ENCODE measurements at places on chromosomes 16 and 17.

- no peak for DNase-seq
These were observed 249.6 kb upstream of the TNRC6C start for GRCh38 chr17:77708936-77709335.

- no peak for DNase-seq
These were observed 42.4 kb upstream of the AKTIP start for GRCh38 chr16:53545433-53545832.

DNA sequence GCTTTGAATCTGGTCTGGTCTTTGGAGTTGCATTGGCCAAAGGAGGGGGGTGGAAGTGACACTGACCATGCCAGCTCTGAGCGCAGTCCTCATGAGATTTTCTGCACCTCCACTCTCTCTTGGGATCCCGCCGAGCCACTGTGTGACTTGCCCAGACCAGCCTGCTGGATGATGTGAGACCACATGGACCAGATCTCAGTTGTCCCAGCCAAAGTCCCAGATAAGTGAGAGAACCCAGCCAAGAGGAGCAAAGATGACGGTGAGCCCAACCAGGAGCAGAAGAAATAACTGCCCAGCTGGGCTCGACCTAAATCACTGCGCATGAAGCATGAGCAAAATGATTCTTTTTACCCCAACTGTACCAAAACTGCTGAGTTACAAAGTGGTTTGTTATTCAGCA is 96.5 kb upstream of the ERCC4 start:
- DNase-seq = no peak

DNA sequence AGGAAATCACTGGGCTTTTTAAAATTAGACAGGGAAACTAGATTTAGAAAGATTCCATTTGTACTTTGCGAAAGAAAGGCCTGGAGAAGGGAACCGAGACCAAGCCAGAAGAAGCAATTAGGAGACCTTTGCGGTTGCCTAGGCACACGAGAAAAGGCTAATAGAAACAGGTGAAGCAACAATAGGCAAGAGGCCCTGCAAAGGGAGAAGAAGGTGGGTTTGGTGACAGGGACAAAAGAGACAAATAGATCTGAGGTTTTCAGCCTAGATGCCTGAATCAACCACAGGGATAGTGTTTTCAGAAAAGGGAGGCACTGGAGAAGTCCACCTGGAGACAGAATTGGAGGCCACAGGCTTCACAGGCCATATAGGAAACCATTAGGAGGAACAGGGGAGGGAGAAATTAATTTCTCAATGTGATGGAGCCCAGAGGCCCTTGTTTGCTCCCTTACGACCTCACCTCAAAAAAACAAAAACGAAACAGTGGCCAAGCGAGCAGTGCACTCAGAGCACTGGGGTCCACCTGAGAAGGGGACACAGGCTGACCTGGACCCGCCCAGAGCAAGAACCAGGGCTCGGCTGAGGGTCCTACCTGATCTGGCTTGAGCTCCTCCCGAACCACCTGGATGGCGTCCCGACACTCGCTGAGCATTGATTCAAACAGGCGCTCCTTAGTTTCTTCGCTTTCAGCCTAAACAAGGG is 22.3 kb downstream of the SRP68 start:
- DNase-seq = no peak

GRCh38 chr17:38560503-38561318 is 45.0 kb downstream of the SRCIN1 start:
- DNase-seq = no peak

GRCh38 chr17:14776791-14777190 is 475.9 kb downstream of the HS3ST3B1 start:
- DNase-seq = no peak

- no peak for DNase-seq
These were observed 12.4 kb downstream of the CMTR2 start for GRCh38 chr16:71276589-71277334.

DNA sequence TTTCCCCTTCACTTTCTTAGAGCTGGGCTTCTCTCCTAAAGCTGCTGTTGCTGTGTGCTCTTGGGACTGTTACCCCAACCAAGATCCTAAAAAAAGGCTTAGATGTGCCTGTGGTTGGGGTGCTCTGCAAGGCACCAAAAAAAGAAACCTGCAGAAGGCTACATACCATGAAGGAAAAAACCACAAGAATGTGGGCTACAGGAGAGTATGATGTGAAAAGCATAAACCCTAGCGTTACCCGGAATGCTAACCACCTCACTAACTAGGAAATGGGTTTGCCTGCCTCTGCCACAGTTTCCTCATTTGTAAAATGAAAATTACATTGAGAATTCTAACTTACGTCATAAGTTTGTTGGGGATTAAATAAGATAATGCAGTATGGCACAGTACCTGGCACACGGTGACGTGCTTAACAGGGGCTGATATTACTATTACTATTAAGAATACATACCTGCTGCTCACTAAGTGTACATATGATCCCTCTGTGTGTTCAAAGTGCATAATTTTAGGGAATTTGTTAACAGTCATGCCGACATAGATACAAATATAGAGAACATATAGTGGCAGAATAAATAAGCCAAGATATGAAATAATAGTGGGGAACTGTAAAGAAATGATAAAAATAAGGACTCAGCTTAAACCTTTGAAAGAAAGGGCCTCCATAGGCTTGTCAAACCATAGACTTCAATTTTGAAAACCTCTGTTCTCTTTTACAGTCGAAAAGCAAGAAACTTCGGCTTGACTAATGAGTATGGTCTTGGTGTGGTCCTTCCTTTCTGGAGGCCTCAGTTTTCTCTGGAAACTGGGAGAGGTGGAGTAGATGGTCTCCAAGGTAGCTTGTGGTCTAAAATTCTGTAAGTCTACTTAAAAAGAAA is 177.8 kb upstream of the TBX2 start:
- no peak for DNase-seq

GRCh38 chr17:45722161-45722560 is 62.0 kb upstream of the CRHR1 start:
- no peak for DNase-seq

GRCh38 chr17:11514565-11514964 is 83.7 kb upstream of the DNAH9 start:
- no peak for DNase-seq

GRCh38 chr17:17890773-17891759 is 54.3 kb upstream of the SREBF1 start:
- DNase-seq = no peak

- DNase-seq = no peak
These were observed 302.9 kb downstream of the SOX9 start for GRCh38 chr17:72423718-72424117.

GRCh38 chr16:648071-648780 is 939 bp upstream of the WDR90 start:
- DNase-seq = no peak

- no peak for DNase-seq
These were observed 6.1 kb upstream of the G6PC1 start for GRCh38 chr17:42894283-42895184.

DNA sequence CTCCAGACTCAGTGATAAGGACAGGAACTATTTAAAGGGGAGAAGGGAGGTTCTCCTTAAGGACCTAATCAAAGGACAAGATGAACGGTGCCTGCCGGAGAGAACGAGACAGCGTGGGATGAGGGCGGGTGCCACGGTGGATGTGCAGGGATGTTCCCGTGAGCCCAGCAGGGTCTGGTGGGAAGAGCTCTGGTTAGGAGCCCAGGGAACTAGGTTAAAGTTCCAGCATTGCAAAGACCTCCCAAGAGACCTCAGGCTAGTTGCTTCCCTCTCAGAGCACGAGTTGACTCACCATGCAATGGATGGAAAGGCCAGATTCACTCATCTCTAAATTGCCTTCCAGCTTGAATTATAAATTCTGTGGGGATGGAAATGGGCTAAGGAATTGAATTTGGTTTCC is 14.7 kb downstream of the CCR7 start:
- DNase-seq = no peak

DNA sequence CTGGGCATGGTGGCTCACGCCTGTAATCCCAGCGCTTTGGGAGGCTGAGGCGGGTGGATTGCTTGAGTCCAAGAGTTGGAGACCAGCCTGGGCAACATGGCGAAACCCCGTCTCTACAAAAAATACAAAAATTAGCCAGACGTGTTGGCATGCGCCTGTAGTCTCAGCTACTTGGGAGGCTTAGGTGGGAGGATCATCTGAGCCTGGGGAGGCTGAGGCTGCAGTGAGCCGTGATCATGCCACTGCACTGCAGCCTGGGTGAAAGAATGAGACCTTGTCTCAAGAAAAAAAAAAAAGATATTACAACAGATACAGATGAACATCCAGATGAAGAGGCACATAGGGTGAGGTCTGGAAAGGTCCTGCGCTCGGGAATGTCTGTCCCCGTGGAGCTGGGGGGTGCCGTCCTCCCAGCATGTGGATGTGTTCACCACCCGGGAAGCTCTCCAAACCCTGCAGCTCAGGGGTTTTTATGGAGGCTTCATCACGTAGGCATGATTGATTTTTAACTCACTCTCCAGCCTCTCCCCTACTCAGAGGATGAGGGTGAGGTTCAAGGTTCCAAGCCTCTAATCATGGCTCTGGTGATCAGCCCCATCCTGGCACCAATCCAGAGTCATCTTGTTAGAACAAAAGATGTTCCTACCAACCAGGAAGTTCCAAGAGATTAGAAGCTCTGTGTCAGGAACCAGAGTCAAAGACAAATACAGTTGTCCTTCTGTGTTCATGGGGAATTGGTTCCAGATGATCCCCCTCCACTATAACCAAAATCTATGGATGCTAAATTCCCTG is 85.0 kb upstream of the DNAJA2 start:
- DNase-seq = no peak

- DNase-seq = no peak
These were observed 36.4 kb downstream of the EFCAB5 start for GRCh38 chr17:29977836-29978235.

DNA sequence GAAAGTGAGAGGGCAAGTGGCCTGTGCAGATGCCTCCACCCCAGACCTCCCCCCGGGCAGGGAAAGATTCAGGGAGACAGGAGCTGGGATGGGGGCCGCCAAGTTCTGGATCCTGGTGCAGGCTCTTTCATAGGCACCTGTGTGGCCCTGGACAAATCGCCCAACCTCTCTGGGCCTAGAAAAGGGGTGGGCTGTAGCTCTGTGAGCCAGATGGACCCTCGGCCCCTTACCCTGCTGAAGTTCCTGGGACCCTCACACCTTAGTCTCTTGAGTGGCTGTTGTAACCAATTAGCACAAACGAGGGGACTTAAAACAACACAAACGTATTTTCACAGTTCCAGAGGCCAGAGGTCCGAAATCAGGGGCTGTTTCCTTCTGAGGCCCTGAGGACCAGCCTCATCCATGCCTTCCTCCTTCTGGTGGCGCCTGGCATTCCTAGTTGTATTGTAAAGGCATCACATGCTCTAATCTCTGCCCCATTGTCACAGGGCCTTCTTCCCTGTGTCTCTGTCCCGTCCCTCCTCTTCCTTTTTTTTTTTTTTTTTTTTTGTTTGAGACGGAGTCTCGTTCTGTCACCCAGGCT is 352.6 kb downstream of the SEC14L1 start:
- no peak for DNase-seq

DNA sequence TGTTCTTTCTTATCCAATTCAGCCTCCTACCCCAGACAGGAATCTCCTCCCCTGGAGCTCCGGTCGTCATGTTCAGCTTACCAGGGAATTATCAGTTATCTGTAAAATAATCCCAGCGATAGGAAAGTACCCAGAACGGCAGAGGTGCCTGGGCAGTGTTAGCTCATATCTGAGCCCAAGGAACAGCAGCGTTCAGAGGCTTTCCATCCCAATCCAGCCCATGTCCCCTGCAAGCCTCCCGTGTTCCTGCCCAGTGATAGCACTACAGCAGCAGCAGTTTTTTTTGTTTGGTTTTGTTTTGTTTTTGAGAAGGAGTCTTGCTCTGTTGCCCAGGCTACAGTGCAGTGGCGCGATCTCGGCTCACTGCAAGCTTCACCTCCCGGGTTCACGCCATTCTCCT is 158.2 kb downstream of the CMIP start:
- DNase-seq = no peak

DNA sequence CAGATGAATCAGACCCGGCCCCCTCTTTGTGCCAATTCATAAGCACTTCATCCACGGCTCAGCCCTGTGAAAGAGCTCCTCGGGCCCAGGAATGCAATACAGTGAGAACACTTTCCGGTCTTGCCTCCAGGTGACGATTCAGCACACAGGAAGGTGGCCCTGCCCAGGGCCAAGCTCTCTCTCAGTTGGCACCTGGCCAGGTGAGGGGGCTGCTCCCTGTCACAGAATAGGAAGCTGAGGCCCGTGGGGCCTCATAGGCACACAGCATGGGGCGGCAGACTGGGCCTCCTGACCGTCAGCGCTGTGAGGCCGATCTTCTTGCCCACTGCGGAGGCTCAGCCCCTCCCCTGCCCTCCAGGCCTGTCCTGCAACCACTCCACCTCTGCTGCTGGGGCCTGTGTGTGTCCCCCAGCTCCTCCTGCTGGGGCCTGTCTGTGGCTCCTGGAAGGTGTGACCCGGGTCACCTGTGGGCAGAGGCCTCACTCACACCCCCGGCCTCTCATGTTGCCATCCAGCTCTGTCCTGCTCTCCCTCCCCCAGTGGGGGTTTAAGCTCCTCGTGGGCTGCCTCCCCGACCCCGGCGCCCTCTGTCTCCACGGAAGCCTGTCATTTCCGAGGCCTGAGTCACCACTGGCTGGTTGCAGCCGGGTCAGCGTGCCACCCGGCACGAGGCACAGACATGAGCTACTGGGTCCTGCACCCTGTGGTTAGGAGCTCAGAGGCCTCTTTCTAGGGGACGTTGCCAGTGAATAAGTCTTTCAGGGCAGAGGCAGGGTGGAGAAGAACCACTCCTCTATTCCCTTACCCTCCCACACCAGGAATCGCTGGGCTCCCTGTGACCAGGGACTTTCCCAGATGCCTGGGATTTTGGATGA is 114.4 kb downstream of the SEC14L1 start:
- no peak for DNase-seq

- no peak for DNase-seq
These were observed 110.4 kb downstream of the MRTFB start for GRCh38 chr16:14181371-14182050.

- no peak for DNase-seq
These were observed 78.5 kb upstream of the ELAC2 start for GRCh38 chr17:13096291-13096690.

GRCh38 chr16:7755347-7755882 is 422.8 kb downstream of the RBFOX1 start:
- no peak for DNase-seq

DNA sequence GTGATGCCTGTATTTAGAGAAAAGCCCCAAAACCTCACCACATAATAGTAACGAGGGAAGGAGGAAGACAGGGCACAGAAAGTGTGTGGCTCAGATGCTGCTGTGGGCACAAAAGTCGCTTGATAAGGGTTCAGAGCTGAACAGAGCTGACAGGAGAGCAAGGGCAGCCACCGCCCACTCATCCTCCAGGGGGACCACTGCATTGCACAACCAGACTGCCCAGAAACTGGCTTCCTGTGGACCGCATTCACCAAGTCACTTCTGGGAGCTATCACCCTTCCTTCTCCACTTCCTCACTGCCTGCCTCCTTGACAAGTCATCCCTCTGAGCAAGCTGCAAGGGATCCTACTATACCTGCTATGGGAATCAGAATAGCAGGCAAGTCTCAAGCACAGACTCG is 512.4 kb upstream of the CDH11 start:
- DNase-seq = no peak

DNA sequence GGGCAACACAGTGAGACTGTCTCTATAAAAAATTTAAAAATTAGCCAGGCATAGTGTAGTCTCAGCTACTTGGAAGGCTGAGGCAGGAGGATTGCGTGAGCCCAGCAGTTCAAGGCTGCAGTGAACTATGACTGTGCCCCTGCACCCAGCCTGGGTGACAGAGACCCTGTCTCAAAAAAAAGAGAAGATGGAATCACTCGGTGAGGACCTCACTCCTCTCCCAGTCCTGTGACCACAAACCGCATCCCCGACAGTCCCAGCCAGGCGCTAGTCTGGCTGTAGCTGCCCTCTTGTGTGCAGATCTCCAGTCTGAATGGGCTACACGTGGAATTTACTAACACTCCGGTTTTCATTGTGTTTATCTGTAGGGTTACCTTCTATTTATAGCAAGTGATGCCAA is 11.1 kb downstream of the DEXI start:
- no peak for DNase-seq

All from occipital lobe (tissue), 3 donors.